ENCODE measurements at places on chromosomes 7 and 10. TPM values are rescaled to one million over a fixed set of nuclear protein-coding genes. Genes with fewer than 3 reads are reported as not detected.

Gene CDH23
- under 0.01 TPM for total RNA-seq

Gene TFEC
- 0.28 TPM for total RNA-seq

Gene SLC26A4
- total RNA-seq: 0.56 TPM

Gene GPR158
- total RNA-seq: not detected

Gene CPED1
- 96.8 TPM for total RNA-seq

Gene PHYHIPL
- not detected for total RNA-seq

Gene EGR2
- total RNA-seq: 0.56 TPM

Gene NUTM2E
- not detected for total RNA-seq

Gene AKR1C8
- not detected for total RNA-seq

Gene PRLHR
- not detected for total RNA-seq

Gene SNCG
- 10.6 TPM for total RNA-seq

Gene CYP3A7
- total RNA-seq: not detected

Gene ANXA8L1
- total RNA-seq: 0.18 TPM

Gene ZNF22
- 12.4 TPM for total RNA-seq

Gene GLI3
- 1.7 TPM for total RNA-seq

Gene TMEM273
- total RNA-seq: not detected

Gene ATOH7
- not detected for total RNA-seq

Gene NAT16
- total RNA-seq: not detected

Gene BET1
- total RNA-seq: 36.4 TPM

Gene UBN2
- total RNA-seq: 3.6 TPM

Gene WDFY4
- not detected for total RNA-seq

Measured in IMR-90 (cell line).